ENCODE measurements at places on chromosomes 1 and 21.

- DNase-seq = no peak
Observed at GRCh38 chr21:15772654-15773053, 42.9 kb downstream of the USP25 start.

GRCh38 chr1:1683104-1683905, 9.3 kb downstream of the SLC35E2B start:
- DNase-seq = no peak

GRCh38 chr1:41430582-41430981, 53.9 kb downstream of the EDN2 start:
- no peak for DNase-seq

DNA sequence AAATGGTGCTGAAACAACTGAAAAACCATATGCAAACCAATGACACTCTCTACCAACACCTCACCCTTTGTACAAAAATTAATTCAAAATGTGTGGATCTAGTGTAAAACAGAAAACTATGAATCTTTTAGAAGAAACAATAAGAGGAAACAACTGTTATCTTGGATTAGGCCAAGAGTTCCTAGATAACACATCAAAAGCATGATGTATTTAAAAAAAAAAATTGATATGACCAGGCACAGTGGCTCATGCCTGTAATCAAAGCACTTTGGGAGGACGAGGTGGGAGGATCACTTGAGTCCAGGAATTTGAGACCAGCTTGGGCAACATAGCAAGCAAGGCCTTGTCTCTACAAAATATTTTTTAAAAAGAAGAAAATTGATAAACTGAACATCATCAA, 79.0 kb downstream of the EIF4G3 start:
- no peak for DNase-seq

- DNase-seq = no peak
Observed at GRCh38 chr1:1259951-1260600, 13.6 kb upstream of the C1QTNF12 start.

GRCh38 chr1:235767795-235768194, 98.9 kb downstream of the LYST start:
- DNase-seq = no peak

DNA sequence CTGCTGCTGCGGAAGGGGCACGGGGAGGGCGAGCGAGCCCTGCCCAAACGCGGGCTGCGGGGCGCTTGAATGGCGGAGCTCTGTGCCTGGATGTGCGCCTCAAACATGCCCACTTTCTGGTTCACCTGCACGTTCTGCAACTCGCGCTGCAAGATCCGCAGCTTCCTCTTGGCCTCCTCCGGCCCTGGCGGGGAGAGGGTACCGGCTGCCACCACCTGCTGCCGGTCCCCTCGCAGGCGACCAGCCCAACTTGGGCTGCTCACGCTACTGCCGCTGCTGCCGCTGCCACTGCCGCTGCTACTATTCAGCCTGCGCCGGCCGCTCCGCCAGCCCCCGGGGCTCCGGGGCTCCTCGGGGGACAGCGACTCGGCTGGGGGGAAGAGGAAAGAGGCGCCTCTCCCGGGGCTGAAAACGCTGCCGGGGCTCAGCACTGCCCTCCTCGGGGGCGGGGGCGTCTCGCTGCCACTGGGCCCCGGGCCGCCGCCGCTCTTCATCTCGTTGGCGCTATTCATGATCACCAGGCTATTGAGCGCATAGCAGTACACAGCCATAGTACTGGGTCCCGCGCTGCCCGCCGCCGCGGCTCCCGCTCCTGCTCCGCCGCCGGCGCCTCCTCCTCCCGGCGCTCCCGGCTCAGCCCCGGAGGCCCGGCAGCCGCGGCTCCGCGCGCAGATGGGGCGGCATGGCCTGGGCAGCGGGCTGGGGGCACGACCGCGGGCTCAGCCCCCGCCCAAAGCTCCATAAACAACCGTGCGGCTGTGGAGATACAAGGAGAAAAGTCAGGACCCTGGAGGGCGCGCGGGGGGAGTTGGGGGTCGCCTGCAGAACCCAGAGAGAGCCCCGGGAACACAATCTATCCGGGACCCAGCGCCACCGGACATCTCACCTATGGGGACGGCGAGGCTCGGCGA, 1.9 kb downstream of the ITPKB start:
- no peak for DNase-seq

DNA sequence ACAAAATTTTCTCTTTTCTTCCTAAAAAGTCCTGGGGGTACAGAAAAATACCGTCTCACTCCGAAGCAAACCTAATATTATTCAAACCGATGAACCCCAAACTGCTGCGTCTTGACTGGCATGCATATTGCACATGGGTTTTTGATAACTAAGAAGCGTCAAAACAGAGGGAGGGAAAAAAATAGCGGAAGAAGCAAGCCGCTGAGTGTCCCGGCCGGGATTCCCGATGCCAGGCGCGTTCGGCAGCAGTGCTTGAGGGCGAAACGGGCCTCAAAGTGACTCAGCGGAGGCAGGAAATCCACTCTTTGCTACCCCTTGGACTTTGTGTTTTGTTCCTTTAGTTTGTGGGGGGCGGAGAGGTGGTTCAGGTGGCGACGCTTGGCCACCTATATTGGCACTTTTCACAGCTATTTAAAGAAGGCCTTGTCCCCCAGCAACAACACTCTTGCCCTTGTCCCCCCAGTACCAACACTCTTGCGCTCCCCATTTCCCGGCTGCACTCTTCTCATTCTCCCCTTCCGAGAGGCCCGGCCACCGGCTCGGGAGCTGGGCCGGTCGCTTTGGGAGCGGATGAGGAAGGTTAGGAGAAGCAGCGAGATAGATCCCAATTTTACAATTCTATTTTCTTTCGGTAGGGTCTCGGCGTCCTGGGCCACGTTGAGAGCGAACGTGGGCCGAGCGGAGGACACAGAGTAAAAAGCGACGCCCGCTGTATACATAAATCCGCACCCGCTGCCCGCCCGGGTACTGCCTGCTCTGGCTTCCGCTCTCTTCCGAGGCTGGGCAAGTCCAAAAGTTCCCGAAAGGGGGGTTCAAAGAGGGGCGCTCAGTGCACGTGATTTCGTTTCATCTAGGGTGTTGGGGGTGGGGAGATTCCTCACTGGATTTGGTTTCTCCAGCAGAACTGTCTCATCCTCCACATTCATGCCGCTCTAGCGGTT, 2.5 kb downstream of the LMX1A start:
- DNase-seq = no peak

DNA sequence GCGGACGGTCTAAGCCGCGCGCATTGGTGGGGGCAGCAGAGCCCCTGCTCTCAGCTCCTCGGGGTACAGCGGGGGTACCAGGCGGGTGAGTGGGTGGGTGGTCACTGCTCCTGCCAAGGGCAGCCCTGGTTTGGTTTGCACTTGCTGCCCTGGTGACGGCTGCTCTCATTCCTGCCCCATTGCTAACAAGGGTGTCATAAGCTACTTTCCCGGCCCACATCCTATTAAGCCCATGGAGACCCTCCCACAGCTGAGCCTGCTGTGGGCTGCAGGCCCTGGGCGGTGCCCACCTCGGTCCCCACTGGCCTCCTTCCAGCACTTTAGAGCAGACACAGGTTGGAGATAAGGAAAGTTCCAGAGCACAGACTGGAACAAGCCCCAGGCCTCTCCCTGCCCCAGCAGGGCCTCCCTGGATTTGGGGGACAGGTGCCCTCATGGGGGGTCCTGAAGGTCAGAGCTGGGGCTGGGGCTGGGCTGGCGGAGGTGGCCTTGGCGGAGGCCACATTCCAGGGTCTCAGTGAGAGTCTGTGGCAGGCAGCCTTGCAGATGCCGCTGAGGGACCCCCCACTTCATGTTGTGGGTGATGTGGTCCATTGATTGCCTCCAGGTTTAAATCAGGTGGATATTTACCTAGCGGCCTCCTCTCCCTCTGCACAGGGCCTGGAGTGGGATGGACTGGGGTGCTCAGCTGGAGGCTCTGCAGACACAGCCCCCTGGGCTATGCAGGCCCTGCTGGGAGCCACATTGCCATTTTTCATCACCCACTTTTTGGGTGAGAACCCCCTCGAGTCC, 27.0 kb downstream of the COL18A1 start:
- no peak for DNase-seq
